ENCODE measurements at places on chromosomes 11 and 22. TPM values are rescaled to one million over a fixed set of nuclear protein-coding genes. Genes with fewer than 3 reads are reported as not detected.

Gene SLC22A9
- total RNA-seq: not detected

- DNase-seq: no peak
Measured at GRCh38 chr11:13114566-13115379, 105.7 kb downstream of the RASSF10 start.

DNA sequence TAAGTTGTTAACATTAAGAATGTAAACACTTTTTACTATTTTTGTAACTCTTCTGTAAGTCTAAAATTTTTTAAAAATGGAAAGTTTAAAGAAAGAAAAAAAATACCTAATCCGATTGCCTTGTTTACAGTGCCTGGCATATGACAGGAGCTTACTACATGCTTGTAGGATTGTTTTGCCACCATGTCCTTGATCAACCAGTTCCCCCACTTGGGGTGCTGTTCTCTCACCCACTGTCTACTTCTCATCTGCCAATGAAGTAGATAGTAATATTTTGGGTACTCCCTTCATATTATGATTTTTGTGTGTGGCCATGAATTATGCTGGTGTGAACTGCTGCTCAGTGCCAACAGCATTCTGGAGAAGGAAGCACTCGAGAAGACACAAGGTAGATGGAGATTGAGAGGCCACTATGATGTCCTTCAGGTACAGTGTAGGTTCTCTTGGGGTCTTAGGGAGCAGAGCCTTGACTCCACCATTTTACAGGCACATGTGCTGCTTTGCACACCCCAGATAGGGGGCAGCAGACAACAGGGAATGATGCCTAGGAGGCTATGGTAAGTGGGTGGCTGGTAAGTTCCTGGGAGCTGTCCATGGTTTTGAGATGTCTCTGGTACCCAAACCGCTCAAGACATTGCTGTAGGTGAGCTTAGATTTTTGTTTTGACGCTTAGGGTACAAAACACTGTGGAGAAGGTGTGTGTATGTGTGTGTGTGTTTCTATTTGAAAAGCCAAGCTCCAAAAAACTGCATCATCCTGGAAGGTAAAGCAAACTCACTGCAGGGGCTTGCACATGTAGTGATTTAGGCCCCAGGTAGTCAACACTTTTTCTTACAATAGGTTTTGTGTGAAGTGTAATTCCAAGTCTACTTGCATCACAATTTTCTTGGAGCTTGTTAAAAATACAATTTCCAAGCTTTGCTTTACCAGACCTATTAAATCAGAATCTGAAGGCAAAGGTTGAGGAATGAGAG is 494.5 kb upstream of the LARGE1 start:
- DNase-seq: peak; percentile 69

- no peak for DNase-seq
Measured at GRCh38 chr11:124211321-124211720, 28.2 kb downstream of the OR10D3 start.

Data from OCI-LY7 (cell line).